WTC11 (cell line): ENCODE measurements at places on chromosomes 5 and 9. TPM values are rescaled to one million over a fixed set of nuclear protein-coding genes. Genes with fewer than 3 reads are reported as not detected.

DNA sequence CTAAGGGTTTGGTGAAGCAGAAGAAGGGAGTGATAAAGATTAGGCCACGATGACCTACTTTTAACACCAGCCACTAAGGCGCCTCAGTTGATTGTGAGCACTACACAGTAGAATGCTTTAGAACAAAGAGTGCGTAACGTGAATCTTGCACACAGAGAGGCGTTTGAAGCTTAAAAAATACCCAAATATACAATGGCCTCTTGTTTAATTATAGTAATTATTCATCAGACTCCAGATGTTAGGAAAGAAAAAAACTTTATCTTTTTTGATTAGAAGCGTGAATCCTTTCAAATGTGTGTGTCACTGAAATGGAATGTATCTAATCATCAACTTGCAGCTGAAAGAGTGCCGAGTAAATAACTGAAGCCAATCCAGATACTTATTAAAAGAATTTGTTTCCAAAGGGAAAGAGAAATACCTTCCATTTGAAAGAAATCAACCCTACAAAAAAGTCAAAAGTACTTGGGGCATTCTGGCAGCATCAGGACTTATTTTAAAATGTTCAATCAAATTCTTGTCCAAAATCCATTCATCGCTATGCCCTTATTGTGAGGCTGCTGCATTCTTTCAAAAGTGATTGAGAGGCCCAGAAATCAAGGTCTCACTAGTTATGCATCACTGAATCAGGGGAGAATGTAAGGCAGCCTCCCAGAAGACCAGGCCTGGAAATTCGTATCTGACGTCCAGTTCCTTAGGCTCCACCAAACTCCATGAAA lies 337.5 kb downstream of the ZNF608 start:
- H3K27me3 ChIP-seq = no peaks in the 10 kb centered on the region; the same call in 1 of the 2 replicates
- DNase-seq = no peak
- H3K27ac ChIP-seq = no peak overlapping the region
- H3K4me3 ChIP-seq = no peak overlapping the region
- peaks cover 7% of the 10 kb centered on the region for H3K4me1 ChIP-seq

Gene ZNF454
- total RNA-seq = 4.3 to 5.1 TPM (median 4.9 TPM) in 3 replicates

- no peaks in the 10 kb centered on the region; the same call in 1 of the 2 replicates for H3K4me1 ChIP-seq
- no peak overlapping the region for H3K27ac ChIP-seq
- no peak overlapping the region for H3K4me3 ChIP-seq
- no peaks in the 10 kb centered on the region for H3K27me3 ChIP-seq
These were observed 301.1 kb upstream of the PTGER4 start for GRCh38 chr5:40378396-40379177.

DNA sequence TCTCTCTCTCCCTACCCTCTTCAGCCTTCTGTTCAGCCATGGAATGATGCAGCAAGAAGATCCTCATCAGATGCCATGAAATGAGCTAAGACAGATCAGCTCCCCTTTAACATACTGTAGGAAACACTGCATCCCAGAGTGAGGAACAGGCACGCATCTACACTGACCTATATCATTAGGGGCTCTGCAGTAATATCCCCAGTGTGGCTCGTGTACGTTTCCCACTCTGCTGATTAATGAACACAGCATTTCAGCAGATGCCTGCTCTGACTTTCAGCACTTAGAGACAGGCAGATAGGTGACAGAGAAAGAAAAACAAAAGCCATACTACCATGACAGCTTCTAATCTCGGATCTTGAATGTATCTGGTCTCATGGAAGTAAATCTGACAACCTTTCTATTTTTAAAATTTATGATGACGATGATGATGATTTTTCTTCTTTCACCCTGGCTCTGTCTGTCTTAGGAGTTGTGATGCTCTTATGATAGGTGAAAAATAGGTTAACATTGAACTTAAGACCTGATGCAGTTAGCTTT lies 750.3 kb downstream of the CDH12 start:
- no peaks in the 10 kb centered on the region for H3K27me3 ChIP-seq
- no peak overlapping the region for H3K27ac ChIP-seq
- H3K4me1 ChIP-seq = no peaks in the 10 kb centered on the region
- no peaks in the 10 kb centered on the region for H3K36me3 ChIP-seq
- no peak overlapping the region for H3K4me3 ChIP-seq

GRCh38 chr5:65556181-65556580 lies 6.8 kb downstream of the CENPK start:
- no peaks in the 10 kb centered on the region for H3K27me3 ChIP-seq
- no peaks in the 10 kb centered on the region for H3K4me1 ChIP-seq
- H3K4me3 ChIP-seq = no peak overlapping the region
- H3K36me3 ChIP-seq = peaks cover 10% of the 10 kb centered on the region

DNA sequence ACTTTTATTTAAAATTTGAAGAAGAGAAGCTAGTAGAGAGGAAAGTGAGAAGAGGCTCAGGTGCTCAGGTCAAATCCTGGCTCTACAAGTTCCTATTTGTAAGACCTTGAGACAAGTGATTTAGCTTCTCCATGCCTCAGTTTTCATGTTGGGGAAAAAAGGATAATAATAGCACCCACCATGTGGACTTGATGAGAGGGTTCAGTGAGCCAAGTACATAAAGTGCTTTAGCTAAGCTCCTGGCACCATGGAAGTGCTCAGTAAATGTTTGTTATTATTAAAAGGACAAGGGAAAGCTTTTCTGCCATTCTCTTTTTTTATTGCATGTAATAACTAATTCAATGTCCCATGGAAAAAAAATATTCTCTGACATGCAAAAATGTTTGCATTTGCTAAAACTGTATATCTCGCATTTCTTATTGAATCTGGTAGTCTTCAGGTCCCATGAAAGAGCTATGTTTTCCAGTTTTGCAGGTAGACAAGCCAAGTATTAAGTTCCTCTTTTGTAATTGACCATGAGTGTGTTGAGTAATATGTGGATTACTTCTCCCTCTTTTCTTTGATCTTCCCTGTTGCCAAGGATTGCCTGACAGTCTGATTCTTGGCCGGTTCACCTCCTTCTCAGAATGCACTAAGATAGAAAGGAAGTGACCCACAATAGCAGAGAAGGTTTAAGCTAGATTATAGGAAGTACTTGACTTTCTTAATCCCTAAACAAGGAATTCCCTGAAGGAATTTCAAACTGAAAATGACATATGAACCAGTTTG lies 45.6 kb upstream of the TRIM32 start:
- H3K4me3 ChIP-seq = no peak overlapping the region
- H3K4me1 ChIP-seq = no peaks in the 10 kb centered on the region
- peaks cover 3% of the 10 kb centered on the region; the same call in 1 of the 2 replicates for H3K36me3 ChIP-seq
- DNase-seq = no peak
- H3K27me3 ChIP-seq = no peaks in the 10 kb centered on the region
- H3K27ac ChIP-seq = no peak overlapping the region

Gene PCDHGB6
- total RNA-seq = 6.0 to 6.7 TPM (median 6.1 TPM) in 3 replicates

DNA sequence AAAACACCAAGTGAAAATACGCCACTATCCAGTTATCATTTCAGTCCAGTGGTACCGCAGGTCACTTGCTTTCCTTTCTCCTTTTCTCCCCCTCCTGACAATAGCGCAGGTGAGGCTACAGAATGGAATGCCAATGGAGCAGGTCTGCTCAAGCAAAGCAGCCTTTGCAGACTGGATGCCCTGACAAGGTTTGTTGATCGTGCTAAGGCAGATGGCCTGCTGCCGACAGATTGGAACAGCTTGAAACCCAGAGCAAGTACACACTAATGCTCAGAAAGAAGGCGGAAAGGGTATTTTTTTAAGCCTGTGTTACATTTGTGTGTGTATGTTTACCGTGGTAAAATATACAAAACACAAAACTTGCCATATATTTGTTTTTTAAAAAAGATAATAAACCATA lies 19.4 kb downstream of the SPACA9 start:
- DNase-seq = no peak
- H3K27ac ChIP-seq = no peak overlapping the region
- no peaks in the 10 kb centered on the region for H3K27me3 ChIP-seq
- peaks cover 6% of the 10 kb centered on the region for H3K4me1 ChIP-seq
